Kidney (tissue), 22 donors: ENCODE measurements at places on chromosomes 13 and 19. TPM values are rescaled to one million over a fixed set of nuclear protein-coding genes. Genes with fewer than 3 reads are reported as not detected.

Gene MISP3
- total RNA-seq: 8.7 TPM

Gene TMEM150B
- total RNA-seq: 3.6 TPM

Gene NBEA
- total RNA-seq: 14.6 TPM

Gene CACNA1A
- 1.7 TPM for total RNA-seq

Gene TNNI3
- 0.41 TPM for total RNA-seq

Gene PPAN
- 43.2 TPM for total RNA-seq

Gene B9D2
- total RNA-seq: 12.6 TPM

Gene ARRDC5
- 1.4 TPM for total RNA-seq

Gene CCNA1
- total RNA-seq: 0.98 TPM

Gene LNX2
- 13.8 TPM for total RNA-seq

Gene RBM26
- total RNA-seq: 39.2 TPM

Gene ACP5
- 13.8 TPM for total RNA-seq

Gene SLC1A5
- total RNA-seq: 93.9 TPM

Gene AP1M2
- 74.1 TPM for total RNA-seq

Gene IZUMO2
- not detected for total RNA-seq
